Iris pigment epithelial cell (primary cell): ENCODE measurements at places on chromosomes 5 and 9.

GRCh38 chr9:117734523-117735314 is 30.5 kb downstream of the TLR4 start:
- peak; percentile 84 for DNase-seq

DNA sequence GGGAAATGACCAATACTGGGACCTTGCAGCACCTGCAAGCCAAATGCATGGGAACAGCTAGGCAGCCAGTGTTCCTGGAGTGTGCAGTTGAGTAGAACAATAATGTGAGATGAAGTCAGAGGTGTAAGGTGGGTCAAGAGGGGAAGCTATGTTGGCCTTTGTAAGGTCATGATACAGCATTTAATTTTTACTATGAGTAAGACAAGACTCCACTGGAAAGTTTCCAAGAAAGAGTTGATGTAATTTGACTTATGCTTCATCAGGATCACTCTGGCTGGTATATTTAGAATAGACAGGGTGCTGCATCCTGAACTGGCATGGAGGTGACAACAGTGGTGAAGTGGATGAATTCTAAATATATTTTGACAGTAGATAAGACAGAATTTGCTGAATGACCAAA is 744.8 kb downstream of the KCTD16 start:
- DNase-seq: peak; percentile 1

DNA sequence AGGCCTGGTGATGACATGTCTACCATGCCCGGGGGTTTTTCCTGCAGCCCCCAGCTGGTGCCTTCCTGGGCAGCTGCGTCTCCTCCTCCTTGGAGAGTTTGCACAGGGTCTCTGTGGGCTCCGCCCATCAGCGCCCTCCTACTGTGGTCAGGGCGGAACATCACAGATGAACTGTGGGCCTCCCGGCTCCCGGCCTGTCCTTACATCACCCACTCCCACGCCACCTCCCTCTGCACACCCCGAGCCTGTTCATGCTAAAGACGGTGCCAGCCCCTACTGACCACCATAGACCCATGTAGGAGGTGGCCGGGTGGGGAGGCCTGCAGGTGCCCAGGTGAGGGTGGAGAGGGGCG is 12.6 kb downstream of the GPSM1 start:
- DNase-seq: no peak

- no peak for DNase-seq
Measured at GRCh38 chr9:17843236-17843635, 264.4 kb downstream of the SH3GL2 start.

- no peak for DNase-seq
Measured at GRCh38 chr5:61160497-61160896, 1.8 kb downstream of the SMIM15 start.

DNA sequence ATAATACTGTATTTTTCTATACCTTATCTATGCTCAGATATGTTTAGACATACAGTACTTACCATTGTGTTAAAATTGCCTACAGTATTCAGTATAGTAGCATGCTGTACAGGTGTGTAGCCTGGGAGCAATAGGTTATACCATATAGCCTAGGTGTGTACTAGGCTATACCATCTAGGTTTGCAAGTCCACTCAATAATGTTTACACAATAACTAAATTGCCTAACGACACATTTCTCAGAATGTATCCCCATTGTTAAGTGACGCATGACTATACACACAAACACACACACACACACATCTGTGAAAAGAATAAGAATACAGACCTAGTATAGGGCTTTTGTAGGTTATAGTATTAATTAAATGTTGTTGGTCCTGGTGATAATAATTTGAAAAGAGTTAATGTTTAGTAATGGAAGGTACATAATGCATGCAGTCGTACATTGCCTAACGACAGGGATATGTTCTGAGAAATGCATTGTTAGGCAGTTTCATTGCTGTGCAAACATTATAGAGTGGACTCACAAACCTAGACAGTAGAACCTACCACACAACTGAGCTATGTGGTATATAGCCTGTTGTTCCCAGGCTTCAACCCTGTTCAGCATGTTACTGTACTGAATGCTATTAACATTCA is 13.6 kb downstream of the TDRD7 start:
- DNase-seq: no peak

DNA sequence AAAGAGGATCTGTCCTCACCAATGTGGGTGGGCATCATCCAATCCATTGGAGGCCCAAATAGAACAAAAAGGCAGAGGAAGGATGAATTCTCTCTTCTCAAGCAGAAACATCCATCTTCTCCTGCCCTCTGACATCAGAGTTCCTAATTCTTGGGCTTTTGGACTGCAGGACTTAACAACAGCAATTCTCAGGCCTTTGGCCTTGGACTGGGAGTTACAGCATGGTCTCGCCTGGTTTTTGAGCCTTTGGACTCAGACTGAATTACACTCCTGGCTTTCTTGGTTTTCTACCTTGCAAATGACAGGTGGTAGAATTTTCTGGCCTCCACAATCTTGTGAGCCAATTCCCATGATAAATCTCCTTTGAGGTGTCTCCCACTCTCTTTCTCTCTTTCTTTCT is 60.5 kb upstream of the CD180 start:
- no peak for DNase-seq

DNA sequence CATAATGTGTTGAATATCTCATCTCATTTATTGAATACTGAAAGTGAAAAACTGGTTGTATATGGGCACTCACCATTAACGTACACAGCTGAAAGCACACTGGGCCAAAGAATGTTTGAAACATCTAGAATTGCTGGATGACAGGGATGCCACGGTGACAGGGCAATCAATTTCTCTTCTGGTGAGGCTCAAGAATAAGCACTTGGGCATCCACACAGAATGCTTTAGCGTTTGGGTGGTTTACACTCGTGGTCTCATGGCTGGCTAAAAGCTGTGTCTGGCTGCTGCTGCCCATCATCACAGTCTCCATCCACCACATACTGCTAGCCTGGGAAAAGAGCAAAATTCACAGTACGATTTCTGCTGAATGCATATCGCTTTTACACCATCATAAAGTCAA is 30.7 kb upstream of the IL31RA start:
- no peak for DNase-seq

DNA sequence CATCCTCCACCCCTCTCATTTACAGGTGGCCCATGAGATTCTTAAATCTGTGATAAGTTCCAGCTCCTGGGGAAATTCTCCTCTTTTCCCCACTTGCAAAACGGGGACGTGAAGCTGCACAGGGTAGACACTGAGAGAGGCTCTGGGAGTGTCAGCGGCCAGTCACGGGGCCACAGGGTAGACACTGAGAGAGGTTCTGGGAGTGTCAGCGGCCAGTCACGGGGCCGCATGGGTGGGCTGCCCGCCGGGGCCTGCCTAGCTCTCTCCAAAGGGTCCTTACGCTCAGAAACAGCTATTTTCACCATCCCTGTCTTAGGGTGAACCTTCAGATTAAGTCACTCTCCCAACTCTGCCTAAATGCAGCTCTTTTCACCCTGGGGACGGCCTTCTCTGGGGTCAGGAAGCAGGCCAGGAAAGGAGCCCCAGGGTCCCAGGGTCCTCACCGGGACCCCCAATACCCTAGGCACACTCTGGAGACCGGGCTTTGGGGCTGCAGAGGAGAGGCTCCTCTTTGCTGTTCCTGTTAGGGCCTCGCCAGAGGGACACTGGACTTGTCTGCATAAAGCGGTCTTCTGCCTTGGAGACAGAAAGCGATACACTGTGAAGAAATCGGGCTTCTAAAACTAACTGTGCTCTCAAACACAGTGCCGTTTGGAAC is 1.5 kb downstream of the FAM78A start:
- no peak for DNase-seq

DNA sequence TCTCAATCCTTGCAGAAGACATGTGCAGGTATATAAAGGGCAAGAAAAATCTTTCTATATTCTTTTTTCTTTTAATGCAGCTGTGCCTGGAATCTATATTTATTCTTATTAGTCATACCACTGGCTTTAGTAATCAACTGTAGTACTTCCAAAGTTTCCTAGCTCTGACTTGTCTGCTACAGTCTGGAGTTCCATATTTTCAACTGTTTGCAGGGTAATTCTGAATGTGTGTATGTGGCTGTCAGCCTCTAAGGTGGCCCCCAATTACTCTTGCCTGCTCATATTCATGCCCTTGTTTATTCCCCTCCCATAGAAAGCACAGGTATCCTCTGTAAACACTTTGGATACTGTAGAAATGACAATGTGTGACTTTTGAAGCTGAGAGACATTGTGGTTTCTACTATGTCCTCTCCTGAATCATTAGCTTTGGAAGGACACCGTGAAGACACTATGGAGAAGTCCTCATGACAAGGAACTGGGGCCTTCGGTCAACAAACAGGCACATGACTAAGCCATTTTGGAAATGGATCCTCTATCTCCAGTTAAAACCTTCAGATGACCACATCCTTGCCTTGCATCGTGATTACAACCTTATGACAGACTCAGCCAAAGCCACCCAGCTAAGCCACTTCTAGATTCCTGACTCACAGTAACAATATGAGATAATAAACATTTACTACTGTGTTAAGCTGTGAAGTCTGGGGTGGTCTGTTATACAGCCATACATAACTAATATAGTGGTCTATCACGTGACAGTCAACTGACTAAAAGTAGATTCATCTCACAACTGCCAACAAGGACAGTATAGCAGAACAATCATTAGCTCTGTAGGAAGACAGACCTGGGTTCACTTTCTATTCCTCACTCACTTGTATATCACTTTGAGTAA is 49.5 kb upstream of the SUSD1 start:
- DNase-seq: peak; percentile 76

DNA sequence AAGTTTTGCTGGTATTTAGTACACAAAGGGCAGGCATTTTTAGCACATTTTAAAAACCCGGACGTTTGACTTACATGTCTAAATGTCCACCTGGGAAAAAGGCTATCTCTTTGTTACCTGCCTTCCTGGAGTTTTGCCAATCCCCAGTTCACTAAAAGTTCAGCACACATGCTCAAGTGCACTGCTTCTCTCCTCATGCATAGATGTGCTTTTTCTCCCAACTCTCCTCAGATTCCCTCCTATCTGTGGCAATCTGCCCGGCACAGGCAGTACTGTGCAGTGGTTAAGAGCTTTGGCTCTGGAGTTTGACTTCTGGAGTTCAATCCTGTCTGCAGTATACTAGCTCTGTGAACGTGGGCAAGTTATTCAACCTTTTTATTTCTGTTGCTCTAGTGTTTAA is 8.3 kb upstream of the CCNO start:
- no peak for DNase-seq

DNA sequence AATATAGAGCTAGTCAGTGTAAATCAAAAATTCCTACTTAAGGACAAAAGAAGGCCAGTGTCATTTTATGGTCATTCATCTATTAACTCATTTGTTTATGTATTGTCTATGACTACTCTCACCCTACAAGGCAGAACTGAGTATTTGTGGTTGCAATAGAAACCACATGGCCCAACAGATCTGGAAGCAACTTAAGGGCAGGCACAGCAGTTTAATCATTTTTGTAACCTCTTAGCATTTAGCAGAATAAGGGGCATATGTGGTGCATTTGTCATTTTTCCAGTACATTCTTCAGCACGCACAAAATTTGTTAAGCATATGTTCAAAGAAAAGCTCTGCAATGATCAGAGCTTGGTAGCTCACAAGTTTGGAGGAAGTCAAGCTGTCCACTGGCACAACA is 1.1 kb downstream of the FKBP15 start:
- DNase-seq: peak; percentile 86

DNA sequence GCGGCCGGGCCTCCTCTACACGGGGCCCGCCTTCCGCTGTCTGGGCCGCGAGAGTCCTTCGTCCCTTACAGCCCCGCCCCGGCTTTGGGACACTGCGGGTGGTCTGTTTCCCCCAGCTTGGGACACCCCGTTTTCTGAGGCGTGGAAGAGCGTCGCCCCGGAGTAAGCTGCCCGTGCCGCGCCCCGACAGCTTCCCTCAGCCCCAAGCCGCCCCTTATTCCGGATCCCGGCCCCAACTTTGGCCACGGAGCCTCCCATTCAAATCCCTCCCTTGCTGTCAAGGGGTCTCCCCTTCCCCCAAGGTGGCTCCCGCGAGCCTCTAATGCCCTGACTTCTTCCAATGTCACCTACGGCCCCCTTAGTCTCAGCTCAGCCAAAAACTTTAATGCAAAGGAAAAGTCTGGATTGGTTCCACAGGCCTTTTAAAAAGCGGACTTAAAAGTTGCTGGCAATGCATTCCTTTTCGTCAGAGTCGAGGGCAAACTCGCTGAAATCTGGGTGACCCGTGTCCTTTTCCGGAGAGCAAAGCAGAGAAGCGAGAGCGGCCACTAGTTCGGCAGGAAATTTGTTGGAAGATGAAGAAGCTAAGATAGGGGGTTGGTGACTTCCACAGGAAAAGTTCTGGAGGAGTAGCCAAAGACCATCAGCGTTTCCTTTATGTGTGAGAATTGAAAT is 19.8 kb downstream of the EXOSC2 start:
- DNase-seq: peak; percentile 32

GRCh38 chr5:98763001-98763630 is 10.3 kb upstream of the RGMB start:
- DNase-seq: peak; percentile 97

- DNase-seq: peak; percentile 17
Measured at GRCh38 chr9:132241840-132242620, 80.2 kb downstream of the NTNG2 start.

GRCh38 chr5:111741278-111741677 is 15.7 kb downstream of the NREP start:
- peak; percentile 81 for DNase-seq

DNA sequence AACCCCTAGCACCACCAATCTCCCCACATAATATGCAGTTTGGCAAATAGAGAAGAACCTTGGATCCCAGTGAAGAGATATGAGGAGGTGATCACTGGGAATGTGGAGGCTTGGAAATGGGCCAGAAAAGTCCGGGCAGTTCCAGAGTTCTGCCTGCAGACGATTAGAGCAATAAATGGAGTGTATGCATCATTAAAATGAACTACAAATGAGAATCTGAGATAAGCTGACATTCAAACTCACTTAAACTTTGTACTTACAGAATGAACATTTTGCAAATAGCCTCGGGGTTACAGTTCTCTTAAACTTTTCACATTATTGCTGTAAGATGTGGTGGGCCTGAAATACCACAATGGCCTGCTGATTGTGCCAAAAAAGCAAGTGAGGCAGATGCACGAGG is 23.0 kb upstream of the LHFPL2 start:
- no peak for DNase-seq

GRCh38 chr9:137035507-137035834 is 3.6 kb upstream of the FUT7 start:
- no peak for DNase-seq

DNA sequence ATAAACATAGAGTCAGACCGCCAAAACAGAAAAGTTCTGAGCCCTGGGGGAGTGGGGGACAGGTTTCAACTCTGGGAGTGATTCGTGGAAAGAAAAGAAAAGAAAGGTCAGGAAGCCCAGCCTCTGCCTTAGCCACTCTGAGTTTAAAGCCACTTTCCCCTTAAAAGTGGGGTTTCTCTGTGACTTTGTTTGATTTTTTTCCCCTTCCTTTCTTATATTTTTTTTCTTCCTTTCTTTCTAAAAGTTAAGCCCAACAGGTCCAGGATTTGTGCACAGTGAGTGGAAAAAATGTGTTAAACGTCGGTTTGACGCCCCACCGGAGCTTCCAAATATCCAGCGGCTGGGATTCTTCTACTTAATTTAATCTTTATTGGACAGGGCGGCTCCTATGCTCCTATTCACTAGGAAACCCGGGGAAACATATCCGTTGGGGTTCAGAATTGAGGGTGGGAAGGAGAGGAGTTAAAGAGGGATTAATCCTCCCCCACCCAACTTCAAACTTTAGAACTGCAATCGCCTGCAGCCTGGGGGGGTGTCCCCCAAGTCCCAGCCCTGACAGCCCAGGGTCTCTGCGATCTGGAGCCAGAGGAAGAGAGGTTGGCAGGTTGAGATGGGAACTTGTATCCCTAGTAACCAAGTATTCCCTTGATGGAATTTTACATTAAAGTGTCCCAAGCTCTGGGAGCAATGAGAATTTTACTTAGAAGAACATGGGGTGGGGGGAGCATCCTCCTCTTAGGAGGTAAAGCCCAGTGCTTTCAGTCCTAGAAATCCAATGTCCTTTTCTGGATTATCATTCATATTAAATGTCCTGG is 6.3 kb downstream of the NR2F1-AS1 start:
- peak; percentile 41 for DNase-seq
